ENCODE measurements at places on chromosomes 13 and 19. TPM values are rescaled to one million over a fixed set of nuclear protein-coding genes. Genes with fewer than 3 reads are reported as not detected.

- H3K36me3 ChIP-seq, result no peaks in the 10 kb centered on the region
- no peaks in the 10 kb centered on the region for H3K27me3 ChIP-seq
- DNase-seq, result no peak
- no peak overlapping the region for H3K4me3 ChIP-seq
Measured at GRCh38 chr13:112450904-112451240, 74.7 kb downstream of the SPACA7 start.

DNA sequence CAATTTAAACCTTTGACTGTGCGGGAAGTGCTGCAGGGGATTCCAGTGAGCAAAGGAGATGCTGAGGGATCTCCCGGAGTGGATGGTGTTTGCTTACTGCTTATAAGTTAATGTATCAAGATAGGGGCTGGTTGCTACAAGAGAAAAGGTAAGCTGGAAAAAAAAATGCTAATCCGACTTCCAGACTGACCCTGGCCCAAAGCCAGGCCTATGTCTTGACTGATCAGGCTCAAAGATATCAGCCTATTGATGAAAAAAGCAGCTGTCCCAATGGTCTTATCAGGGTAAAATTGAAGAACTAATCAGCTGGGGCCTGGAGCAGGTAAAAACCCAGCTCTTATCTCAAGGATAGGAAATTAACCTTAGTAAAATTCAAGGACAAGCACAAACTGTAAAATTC, 10.9 kb upstream of the ZNF90 start:
- H3K4me1 ChIP-seq, result no peaks in the 10 kb centered on the region
- H3K27ac ChIP-seq, result no peak overlapping the region
- no peaks in the 10 kb centered on the region for H3K27me3 ChIP-seq
- no peak for DNase-seq

GRCh38 chr13:30816736-30817135, 81.4 kb downstream of the ALOX5AP start:
- H3K27me3 ChIP-seq, result no peaks in the 10 kb centered on the region
- no peaks in the 10 kb centered on the region for H3K4me1 ChIP-seq
- DNase-seq, result no peak
- H3K4me3 ChIP-seq, result no peak overlapping the region
- H3K27ac ChIP-seq, result no peak overlapping the region
- H3K36me3 ChIP-seq, result no peaks in the 10 kb centered on the region

GRCh38 chr13:35729926-35730627, 253.6 kb upstream of the MAB21L1 start:
- no peak for DNase-seq
- no peak overlapping the region for H3K27ac ChIP-seq
- no peak overlapping the region for H3K4me3 ChIP-seq

DNA sequence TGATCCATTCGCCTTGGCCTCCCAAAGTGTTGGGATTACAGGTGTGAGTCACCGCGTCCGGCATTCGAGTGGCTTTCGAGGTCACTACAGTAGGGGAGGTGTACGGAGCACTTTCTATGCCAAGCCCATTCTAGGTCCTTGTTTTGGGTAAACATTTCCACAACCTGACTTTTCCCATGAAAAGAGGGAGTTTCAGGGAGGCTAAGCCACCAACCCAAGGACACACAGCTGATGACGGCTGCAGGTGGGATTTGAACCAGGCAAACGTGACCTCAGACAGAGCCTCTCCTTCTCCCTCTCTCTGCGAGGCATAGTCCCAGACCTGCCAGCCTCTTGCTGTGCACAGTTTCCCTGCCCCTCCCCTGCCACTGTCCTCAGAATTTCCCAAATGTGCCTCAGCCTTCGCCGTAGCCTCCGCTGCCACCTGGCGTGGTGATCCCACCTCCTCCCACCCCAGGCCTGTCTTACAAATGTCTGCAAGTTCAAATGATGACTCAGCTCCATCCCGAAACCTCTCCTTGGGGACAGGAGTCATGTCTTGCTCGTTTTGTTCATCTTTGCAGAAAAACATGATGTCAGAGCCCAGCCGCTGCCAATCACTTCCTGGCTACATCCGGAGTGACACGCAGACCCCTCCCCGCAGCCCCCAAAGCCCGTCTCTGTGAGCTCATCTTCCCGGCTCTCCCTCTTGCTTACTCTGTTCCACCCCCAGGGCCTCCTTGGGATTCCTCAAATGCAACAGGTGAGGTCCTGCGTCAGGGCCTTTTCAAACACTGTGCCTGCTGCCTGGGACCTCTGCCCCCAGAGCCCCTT, 6.6 kb upstream of the GADD45B start:
- no peak for DNase-seq
- H3K4me1 ChIP-seq, result peaks cover 3% of the 10 kb centered on the region
- no peaks in the 10 kb centered on the region for H3K36me3 ChIP-seq
- H3K4me3 ChIP-seq, result no peak overlapping the region
- H3K27ac ChIP-seq, result no peak overlapping the region
- H3K27me3 ChIP-seq, result no peaks in the 10 kb centered on the region

Gene POU2F2
- 3.5 TPM for total RNA-seq

DNA sequence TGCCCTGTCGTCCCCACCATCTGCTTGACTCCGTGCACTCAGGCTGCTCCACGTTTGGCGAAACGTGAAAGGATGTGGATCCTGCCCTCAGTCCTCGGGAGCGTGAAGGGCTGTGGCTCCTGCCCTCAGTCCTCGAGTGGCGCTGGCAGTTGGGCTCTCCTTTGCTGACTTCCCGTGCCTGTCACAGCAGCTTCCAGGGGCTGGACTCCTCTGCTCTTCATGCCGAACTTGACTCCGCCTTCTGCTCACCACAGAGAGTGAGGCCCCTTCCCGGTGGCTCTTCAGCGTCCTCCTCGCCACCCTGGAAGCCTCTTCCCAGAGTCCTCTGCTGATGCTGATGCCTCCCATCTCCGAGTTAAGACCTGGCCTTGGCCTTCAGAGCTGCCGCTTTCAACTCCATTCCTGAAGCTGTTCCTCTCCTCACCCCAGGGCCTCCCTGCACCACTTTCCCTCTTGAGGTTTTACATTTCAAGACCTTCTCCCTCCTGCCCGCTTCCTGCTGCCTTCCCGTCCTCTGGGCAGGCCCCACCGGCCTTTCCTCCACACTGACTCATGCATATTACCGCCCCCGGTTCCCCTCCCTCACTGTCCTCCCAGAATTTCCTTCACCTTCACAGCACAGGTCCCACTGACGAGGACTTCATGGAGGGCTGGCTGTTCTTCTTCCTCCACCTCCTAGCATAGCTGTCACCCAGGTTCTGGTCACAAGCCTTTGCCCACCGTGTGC, 111.7 kb downstream of the SHISA2 start:
- no peak overlapping the region for H3K4me3 ChIP-seq
- H3K27ac ChIP-seq, result no peak overlapping the region
- no peak for DNase-seq

- no peaks in the 10 kb centered on the region for H3K27me3 ChIP-seq
- no peak overlapping the region for H3K4me3 ChIP-seq
- H3K36me3 ChIP-seq, result no peaks in the 10 kb centered on the region
- no peaks in the 10 kb centered on the region for H3K4me1 ChIP-seq
Measured at GRCh38 chr13:63351533-63351932, 1935.9 kb upstream of the PCDH20 start.

- no peak overlapping the region for H3K27ac ChIP-seq
- DNase-seq, result no peak
- no peaks in the 10 kb centered on the region for H3K27me3 ChIP-seq
Measured at GRCh38 chr19:51354742-51355148, 11.4 kb downstream of the ETFB start.

- no peak overlapping the region for H3K4me3 ChIP-seq
- peak overlapping the region; percentile 26 for H3K27ac ChIP-seq
- H3K4me1 ChIP-seq, result no peaks in the 10 kb centered on the region
- H3K27me3 ChIP-seq, result no peaks in the 10 kb centered on the region
- DNase-seq, result no peak
Measured at GRCh38 chr19:40143612-40144011, 47.6 kb upstream of the MAP3K10 start.

DNA sequence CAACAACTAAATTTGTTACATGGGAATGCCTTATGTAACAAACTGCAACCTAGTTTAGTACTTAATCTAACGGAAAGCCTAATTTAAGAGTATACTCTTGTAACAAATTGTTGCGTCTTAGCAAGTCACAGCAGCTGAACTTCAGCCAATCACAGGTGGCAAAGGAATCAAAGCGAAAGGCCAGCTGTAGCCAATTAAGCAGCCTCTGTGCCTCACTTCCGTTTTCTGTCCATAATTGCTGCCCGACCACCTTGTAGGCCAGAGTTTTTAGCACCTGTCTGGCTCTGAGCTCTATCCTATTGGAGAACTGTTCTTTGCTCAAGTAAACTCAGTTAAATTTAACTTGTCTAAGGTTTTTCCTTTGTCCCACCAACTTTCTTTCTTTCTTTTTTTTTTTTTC, 18.1 kb upstream of the HSPH1 start:
- H3K27me3 ChIP-seq, result no peaks in the 10 kb centered on the region
- H3K4me1 ChIP-seq, result no peaks in the 10 kb centered on the region

Gene RCBTB1
- total RNA-seq, result 5.6 TPM

DNA sequence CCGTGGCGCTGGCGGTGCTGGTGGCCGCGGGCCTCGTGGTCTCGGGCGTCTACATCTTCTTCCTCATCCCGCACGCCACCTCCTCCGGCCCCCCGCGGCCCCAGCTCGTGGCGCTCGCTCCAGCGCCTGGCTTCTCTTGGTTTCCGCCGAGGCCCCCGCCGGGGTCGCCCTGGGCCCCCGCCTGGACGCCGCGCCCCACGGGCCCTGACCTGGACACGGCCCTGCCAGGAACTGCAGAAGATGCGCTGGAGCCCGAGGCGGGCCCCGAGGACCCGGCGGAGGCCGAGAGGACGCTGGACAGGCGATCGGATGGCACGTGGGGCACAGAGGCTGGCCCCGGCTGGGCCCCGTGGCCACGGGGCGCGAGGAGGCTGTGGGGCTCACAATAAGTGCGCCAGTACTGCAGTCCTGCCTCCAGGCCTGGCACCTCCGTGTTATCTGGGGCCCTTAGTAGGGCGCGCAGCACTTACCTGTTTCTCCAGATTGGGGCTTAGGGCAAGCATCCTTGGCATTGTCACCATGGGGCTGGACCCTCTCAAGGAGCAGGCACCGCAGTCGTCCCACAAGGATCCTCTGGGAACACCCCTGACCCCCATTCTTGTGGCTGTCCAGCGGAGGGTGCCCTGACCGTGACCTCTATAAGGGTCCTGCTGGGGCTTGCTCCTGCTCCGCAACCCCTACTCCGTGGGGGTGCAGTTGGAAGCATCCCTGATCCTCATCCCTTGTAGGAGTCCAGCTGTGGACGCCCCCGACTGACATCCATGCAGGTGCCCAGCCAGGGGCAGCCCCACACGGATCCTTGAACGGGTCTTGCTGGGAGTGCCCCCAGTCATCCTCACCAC, 1.5 kb downstream of the RNF225 start:
- H3K4me3 ChIP-seq, result no peak overlapping the region
- H3K27ac ChIP-seq, result no peak overlapping the region
- H3K4me1 ChIP-seq, result peaks cover 8% of the 10 kb centered on the region
- no peaks in the 10 kb centered on the region for H3K27me3 ChIP-seq
- H3K36me3 ChIP-seq, result no peaks in the 10 kb centered on the region

Gene ZNF441
- total RNA-seq, result 11.3 TPM

- no peak overlapping the region for H3K4me3 ChIP-seq
- no peak overlapping the region for H3K27ac ChIP-seq
- no peaks in the 10 kb centered on the region for H3K27me3 ChIP-seq
- H3K4me1 ChIP-seq, result no peaks in the 10 kb centered on the region
Measured at GRCh38 chr13:76822698-76823267, 63.4 kb downstream of the KCTD12 start.

GRCh38 chr13:100098445-100099116, 9.7 kb downstream of the PCCA start:
- DNase-seq, result no peak
- H3K27ac ChIP-seq, result no peak overlapping the region

- no peaks in the 10 kb centered on the region for H3K36me3 ChIP-seq
- no peak overlapping the region for H3K27ac ChIP-seq
- H3K27me3 ChIP-seq, result no peaks in the 10 kb centered on the region
- no peaks in the 10 kb centered on the region for H3K4me1 ChIP-seq
Measured at GRCh38 chr13:59250336-59251189, 913.2 kb downstream of the DIAPH3 start.

DNA sequence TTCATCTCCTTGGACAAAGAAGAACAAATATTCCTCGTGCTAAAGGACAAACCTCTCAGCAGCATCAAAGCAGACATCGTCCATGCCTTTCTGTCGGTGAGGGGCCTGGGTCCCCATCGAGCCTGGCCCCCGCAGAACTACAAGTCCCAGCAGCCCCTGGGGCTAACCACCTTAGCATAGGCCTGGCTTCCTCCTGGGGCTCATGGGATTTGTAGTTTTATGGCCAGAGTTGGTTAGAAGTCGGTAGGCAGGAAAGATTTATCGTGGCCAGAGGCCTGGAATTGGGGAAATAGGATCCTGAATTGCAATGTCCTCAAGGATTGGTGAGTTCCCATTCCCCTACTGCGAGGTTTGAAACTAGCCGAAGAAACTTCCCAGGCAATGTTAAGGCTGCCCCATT, 19.6 kb downstream of the TMEM150B start:
- H3K27me3 ChIP-seq, result no peaks in the 10 kb centered on the region
- peak; percentile 63 for DNase-seq
- H3K36me3 ChIP-seq, result no peaks in the 10 kb centered on the region

Gene JOSD2
- 10.7 TPM for total RNA-seq

Gene ELF1
- 77.7 TPM for total RNA-seq

DNA sequence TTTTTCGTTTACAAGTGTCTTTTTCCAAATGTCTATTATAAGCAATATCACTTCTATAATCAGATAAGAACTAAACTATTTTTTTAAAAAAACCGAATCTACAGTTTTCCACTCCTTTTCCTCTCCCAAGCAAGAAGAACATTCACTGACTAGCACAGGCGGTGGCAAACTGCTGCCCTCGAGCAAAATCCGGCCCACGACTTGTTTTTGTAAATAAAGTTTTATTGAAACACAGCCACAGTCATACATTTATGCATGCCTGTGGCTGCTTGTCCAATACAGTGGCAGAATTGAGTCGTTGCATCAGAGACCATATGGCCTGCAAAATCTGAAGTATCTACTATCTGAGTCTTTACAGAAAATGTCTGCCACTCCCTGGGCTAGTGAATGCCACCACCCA, 27.4 kb downstream of the INSR start:
- H3K4me1 ChIP-seq, result peaks cover 14% of the 10 kb centered on the region
- H3K27ac ChIP-seq, result no peak overlapping the region
- no peaks in the 10 kb centered on the region for H3K36me3 ChIP-seq
- no peaks in the 10 kb centered on the region for H3K27me3 ChIP-seq
- H3K4me3 ChIP-seq, result no peak overlapping the region
- DNase-seq, result no peak

DNA sequence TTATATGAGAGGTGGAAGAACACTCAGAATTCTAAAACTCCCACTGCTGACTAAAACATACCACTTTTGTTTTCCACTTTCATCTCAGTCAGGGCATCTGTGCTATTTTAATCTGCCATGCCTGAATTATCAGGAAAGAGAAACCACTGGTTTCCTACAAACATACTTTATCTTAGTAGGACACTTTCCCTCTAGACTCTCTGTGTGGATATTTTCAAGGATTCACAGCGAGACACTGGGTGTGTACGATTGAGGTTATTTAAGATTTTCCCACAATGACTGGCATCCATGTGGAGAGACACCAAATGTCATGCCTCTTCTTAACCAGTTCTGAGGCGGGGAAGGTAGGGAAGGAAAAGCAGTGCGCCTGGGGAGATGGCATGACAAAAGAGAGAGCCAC, 212.2 kb downstream of the ENOX1 start:
- H3K27ac ChIP-seq, result no peak overlapping the region
- H3K4me3 ChIP-seq, result no peak overlapping the region
- no peaks in the 10 kb centered on the region for H3K27me3 ChIP-seq
- H3K4me1 ChIP-seq, result no peaks in the 10 kb centered on the region

Gene KLK6
- not detected for total RNA-seq

- H3K27ac ChIP-seq, result no peak overlapping the region
- no peak for DNase-seq
- peaks cover 81% of the 10 kb centered on the region for H3K27me3 ChIP-seq
- H3K4me3 ChIP-seq, result no peak overlapping the region
- no peaks in the 10 kb centered on the region for H3K36me3 ChIP-seq
Measured at GRCh38 chr13:112058941-112059340, 8.0 kb upstream of the SOX1 start.

Data from Peyer's patch (tissue), 4 donors.